ENCODE measurements at places on chromosomes 11 and 22.

DNA sequence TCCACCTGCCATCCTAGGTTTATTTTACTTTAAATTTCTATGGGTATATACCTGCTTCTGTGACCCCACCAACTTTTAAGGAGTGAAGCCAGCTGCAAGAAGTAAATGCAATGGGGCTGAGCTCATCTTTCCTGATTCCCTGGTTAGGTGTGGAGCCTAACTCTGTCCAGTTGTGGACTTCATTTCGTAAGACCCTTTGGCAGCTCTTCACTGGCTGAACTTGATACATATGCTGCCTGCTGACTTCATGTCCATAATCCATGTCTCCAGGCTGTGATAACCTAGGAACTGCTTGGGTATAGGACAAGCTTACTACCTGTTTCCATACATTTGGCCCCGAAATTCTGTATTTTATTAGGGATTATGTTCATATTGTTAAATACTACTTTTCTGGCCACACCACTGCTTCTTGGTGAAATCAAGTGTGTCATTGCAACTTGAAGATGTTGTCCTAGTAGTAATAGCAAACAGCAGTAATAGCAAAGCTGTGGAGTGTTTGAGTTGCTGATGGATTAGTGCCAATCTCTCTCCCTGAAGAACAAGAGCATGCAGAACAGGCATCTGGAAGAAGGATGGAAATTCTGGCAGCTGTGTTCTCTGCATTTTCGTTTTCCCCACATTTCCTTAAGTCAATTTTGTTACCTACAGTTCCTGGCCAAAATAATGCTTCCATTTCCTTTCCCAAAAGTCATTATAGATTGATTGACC is 31.2 kb downstream of the LDLRAD3 start:
- H3K4me3 ChIP-seq: no peak overlapping the region

DNA sequence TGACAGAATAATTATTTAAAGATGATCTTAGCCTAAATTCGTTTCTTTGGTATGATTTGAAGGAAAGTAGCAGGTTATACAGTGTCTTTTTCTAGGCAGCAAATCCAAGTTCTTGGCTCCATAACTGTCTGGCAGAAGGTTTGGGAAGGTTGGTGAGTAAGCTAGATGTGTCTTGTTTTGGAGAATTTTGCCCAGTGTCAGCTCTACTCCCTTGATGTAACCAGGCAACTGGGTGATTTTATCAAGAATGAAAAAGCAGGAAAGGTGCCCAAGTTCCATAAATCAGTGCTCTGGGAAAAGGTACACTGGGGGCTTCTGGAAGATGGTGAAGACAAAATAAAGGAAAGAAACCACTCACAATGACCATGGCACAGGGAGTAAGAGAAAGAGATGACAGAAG is 71.5 kb upstream of the USP47 start:
- no peak overlapping the region for H3K4me3 ChIP-seq
- H3K36me3 ChIP-seq: no peaks in the 10 kb centered on the region
- no peak overlapping the region for H3K27ac ChIP-seq
- H3K4me1 ChIP-seq: no peaks in the 10 kb centered on the region
- no peaks in the 10 kb centered on the region for H3K27me3 ChIP-seq

- DNase-seq: no peak
- H3K4me3 ChIP-seq: no peak overlapping the region
- no peaks in the 10 kb centered on the region for H3K27me3 ChIP-seq
- H3K27ac ChIP-seq: no peak overlapping the region
- no peaks in the 10 kb centered on the region for H3K36me3 ChIP-seq
These were observed 53.1 kb downstream of the GALNT18 start for GRCh38 chr11:11568651-11569229.

GRCh38 chr11:109853156-109853776 is 239.9 kb upstream of the ZC3H12C start:
- no peak for DNase-seq
- H3K4me1 ChIP-seq: no peaks in the 10 kb centered on the region
- H3K27me3 ChIP-seq: no peaks in the 10 kb centered on the region
- no peak overlapping the region for H3K4me3 ChIP-seq

- no peaks in the 10 kb centered on the region for H3K36me3 ChIP-seq
- DNase-seq: no peak
These were observed 34.1 kb downstream of the OR4D9 start for GRCh38 chr11:59545179-59546020.

- no peaks in the 10 kb centered on the region for H3K4me1 ChIP-seq
- H3K4me3 ChIP-seq: no peak overlapping the region
- H3K27me3 ChIP-seq: no peaks in the 10 kb centered on the region
- H3K27ac ChIP-seq: no peak overlapping the region
- DNase-seq: no peak
These were observed 50.2 kb upstream of the PLET1 start for GRCh38 chr11:112310848-112311247.

GRCh38 chr11:9752091-9752490 is 88.2 kb downstream of the SWAP70 start:
- no peak overlapping the region for H3K4me3 ChIP-seq
- H3K36me3 ChIP-seq: no peaks in the 10 kb centered on the region

Measured in naive thymus-derived CD4-positive, alpha-beta T cell (primary cell).